ENCODE measurements at places on chromosomes 7 and 10.

DNA sequence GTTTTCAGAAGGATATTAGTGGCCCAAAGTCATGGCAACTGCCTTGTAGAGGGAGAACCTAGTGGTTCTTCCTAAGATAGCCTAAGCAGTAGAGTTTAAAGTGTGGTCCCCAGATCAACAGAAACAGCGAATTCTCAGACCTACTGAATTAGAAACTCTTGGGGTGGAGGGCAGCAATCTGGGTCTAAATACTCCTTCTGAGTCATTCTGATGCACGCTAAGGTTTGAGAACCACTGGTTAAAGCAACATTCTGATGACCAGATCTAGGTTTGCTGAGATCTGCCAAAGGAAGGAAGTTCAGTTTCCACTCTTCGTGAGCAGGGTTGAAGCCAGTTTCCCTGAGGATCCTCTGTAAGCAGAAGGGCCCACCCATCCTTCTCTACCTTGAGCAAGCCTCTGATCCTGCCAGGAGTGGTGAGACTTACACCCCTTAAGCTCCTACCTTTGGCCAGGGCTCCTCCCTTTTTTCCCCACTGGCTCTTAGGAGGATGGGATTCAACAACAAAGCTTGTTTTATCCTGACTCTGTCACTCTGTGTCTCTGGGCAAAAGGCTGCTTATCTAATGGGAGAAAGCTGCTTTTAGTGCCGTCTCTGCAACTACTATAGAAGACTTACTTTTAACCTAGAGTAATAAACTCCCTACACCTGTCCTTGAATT, 26.8 kb upstream of the TRUB1 start:
- no peak for DNase-seq

DNA sequence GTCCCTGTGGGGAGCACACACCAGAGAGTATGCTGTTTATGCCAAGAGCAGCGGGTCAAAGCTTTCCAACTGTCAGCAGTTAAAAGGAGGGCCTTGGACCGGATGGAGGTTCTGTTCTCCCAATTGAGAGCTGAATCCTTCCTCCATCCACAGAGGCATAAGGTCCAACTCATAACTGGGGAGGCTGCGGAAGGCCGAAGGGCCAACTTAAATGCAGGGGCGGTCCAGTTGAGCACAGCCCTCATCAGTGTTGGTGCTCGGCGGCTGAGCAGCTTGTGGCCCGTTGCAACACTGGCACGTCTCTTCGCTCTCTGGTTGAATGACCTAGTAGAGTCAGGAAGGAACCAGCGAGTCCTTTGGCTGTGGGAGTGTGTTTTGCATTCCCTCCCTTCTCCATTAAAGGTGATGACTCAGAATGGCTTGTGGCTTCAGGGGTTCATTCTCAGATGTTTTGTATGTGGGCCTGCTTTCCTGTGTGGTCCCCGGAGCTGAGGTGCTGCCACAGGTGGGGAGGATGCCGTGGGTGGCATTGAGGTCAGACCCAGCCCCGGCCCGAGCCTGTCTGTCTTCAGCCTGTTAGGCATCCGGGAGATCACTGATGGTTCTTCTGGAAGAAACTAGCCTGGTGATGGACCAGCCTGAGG, 44.8 kb upstream of the DMBT1 start:
- DNase-seq: no peak

- DNase-seq: no peak
Observed at GRCh38 chr10:4649886-4650508, 176.0 kb upstream of the AKR1E2 start.

GRCh38 chr10:117425974-117426566, 50.8 kb upstream of the PDZD8 start:
- DNase-seq: no peak

DNA sequence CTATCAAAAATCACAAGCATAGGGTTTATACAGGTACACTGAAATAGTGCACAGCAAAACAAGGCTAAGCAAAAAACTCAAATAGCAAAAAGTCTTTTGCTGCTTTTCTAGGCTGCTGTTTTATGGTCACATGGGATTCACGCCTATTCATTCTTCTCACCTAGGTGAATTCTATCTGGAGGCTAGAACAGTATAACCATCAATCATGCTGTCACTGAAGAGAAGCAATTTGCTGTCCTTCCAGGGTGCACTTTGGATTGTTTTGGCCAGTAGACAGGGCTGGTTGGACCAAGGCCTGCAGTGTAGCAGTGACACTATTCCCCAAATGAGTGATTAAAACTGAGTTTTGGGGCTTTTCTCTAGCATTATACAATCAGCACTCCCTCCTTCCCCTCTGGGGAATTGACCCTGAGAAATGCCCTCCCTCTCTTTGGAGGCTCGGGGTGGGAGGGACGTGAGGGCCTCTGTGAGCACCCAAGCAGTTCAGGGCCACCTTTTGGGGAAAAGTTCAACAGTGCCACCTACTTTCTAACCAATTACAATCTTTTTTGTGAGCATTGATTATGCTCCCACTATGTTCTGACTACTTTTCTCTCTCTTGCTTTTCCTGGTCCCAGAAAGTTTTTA, 16.2 kb upstream of the SND1 start:
- DNase-seq: no peak

GRCh38 chr7:36010656-36011587, 142.1 kb upstream of the EEPD1 start:
- DNase-seq: no peak

DNA sequence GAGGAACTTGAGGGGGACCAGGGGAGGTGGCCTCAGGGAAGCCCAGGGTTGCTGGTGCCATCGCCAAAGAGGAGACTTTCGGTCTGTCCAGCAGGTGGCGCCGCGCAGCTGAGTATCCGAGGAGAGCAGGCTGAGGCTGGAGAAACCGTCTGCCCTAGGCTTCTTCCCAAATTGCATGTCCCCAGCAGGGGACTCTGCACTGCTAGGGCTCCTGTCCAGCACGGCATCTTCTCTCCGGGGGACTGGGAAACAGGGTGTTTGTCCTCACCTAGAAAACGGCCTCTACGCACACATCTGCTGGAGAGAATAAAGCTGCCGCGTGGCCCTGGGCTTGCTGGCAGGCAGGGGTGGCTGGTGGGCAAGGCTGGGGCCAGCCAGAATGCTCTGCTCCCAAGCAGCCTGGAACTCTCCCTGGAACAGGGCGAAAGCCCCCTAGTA, 161.9 kb downstream of the SH2D4B start:
- peak; percentile 79 for DNase-seq

DNA sequence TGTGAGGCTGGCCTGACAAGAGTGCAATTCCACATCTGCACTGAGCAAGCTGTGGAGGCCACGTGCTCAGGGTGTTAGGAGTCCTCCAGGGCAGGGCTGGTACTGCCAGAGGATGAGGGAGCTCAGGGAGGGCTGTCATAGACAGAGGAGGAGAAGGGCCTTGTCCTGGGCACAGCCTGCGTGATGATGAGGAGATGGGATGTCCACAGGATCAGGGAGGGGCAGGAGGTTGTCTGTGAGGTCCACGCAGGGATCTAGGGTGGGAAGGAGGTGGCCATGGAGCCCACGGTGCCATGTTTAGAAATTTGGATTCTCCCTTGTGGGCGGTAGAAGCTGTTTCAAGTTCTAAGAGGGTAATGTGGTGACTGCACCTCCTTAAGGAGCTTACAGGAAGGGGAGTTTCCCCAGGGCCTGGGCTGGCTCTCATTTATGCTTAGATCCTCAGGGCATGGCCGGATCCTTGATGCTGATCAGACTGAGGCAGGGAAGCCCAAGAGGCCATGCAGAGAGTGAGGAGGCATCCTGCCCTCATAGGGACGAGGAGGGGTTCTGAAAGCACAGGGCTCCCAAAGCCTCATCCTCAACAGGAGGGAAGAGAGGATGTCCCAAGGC, 30.3 kb downstream of the CHAT start:
- DNase-seq: no peak

DNA sequence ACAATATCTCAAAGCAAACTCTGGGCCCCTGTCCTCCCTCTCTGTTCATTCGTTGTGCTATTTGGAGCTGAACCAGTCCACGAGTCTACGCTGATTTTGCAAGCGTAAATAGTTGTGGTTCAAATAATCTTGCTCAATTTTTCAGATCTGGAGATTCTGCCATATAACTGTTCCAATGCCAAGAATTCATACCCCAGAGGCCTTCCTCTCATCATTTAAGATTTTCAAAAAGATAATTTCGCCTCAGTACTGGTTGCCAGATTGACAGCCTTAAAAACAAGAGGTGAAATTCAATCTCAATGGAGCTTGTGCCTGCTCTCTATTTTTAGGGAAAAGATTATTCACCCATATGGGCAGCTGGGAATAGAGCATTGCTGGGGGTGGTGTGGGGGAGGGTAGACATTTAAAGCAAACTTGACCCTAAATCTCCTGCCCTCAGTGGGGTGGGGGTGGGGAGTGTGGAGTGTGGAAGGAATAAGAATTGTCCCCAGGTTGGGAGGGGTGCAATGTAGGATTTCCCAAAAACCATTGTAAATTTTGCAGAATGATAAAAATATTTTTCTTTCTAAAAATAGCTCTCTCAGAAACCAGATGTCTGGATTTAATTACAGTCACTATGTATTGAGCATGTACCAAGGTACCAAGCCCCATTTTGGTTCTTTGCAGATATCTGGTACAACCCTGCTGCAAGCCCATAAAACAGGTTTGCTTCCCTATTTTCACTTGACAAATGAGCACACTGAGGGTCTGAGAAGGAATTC, 104.7 kb upstream of the EEPD1 start:
- DNase-seq: no peak

- no peak for DNase-seq
Observed at GRCh38 chr10:63522277-63522687, 1.1 kb downstream of the REEP3 start.

GRCh38 chr10:5633166-5633749, 33.1 kb downstream of the ASB13 start:
- DNase-seq: no peak

- DNase-seq: no peak
Observed at GRCh38 chr10:1852841-1853240, 115.5 kb upstream of the ADARB2 start.

- no peak for DNase-seq
Observed at GRCh38 chr10:131744346-131744745, 156.5 kb upstream of the PPP2R2D start.

DNA sequence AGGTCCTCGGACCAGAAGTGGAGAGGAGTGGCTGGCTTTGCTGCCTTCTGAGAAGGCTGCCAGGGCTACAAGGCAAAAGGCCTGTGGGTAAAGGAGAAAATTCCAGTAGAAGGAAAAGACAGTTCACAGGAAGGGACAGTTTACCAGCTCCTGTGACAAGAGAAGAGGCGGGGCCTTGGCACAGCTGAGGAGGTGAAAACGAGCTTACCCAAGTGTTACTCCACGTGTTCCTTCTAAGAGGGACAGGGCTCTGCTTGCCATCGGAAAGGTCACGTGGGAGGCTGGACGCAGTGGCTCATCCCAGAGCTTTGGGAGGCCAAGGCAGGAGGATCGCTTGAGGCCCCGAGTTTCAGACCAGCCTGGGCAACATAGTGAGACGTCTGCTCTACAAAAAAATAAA, 129.4 kb upstream of the ZNF746 start:
- no peak for DNase-seq

DNA sequence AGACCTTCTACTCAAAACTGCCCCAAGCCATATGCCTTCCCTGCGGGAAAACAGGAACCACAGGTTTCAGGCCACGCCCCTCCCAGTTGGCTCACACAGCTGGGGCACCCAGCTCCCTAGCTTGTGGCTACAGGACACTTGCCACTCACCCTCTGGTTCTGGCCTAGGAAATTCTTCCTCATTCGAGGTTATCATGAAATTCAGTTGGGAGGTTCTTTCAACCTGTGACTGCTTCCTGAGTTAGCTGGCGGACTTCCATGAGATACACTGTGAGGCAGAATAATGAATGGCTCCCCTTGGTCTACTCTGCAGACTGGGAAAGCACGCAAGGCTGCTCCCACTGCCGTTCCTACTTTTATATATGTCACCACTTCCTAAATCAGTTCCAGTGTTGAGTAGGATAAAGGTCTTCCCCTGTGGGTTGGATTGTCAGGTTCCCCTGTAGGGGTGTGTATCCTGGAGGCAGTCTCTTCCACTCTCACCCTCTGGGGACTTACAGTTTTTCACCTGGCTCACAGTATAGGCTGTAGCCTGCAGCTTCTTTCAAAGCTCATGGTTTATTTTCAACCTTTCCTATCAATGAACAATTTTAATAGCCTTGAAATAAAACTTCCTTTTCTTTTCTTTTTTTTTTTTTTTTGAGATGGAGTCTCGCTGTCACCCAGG, 37.0 kb downstream of the GPR22 start:
- DNase-seq: no peak

DNA sequence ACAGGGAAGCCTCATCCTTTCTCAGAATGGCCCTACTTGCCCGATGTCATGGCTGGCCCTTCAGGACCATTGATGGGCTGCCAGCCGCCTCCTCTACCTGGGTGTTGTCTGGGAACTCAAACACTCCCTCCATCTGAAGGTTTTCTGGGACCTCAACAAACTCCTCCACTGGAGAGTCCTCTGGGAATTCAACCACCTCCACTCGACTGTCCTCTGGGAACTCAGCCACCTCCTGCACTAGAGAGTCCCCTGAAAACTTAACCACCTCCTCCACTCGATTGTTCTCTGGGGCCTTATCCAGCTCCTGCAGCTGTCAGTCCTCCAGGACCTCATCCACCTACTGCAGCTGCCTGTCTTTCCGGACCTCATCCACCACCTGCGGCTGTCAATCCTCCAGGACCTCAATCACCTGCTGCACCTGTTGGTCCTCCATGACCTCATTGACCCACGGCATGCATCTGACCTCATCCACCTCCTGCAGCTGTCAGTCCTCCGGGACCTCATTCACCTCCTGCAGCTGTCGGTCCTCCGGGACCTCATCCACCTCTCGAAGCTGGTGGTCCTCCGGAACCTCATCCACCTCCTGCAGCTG, 37.1 kb downstream of the MAT1A start:
- no peak for DNase-seq

GRCh38 chr7:120402079-120402767, 129.2 kb downstream of the KCND2 start:
- DNase-seq: no peak

DNA sequence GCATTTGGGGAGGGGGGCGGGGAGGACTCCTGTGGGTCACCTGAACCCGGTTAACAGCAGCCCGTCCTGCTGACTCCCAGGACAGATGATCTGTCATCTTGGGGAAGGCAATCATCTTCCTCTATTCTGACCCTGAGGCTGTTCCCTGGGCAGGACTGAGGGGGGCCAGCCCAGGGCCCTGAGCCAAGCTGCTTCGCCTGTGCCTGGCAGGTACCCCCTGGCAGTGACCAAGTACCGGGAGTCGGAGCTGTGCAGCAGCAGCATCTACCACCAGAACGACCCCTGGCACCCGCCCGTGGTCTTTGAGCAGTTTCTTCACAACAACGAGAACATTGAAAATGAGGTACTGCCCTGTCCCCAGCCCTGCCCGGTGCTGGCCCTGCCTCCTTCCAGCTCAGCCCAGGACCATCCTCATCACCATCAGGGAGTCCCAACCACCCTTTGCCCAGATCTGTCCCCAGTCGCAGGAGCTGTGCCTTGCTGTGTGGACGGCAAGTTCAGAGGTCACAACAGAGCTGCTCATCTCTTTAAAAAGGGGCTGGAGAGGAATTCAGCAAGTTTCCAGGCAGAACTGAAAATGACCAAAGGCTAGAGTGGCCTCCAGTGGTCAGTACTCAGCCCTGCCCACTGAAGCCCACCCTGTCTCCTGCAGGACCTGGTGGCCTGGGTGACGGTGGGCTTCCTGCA, 8.1 kb downstream of the AOC1 start:
- no peak for DNase-seq

Measured in midbrain (tissue), 1 donor.